Pulmonary artery endothelial cell (primary cell): ENCODE measurements at places on chromosomes 2 and 18.

DNA sequence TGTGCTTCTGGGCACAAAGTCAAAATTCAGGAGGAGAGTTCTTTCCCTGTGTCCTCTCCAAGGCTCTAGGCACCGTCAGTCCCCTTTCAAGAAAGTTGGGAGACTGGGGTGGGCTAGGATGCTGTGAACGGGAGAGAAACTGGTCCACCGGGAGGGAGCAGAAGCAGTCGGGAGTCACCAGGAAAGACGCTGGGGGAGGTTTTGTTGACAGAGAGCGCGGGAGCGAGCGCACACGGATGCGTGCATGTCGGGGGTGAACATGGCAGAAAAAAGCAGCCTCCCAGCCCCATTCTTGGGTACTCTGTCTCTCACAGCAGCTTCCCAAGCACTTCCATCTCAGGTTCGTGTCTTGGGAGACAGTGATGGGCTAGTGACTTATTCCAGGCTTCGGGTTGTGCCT lies 97.1 kb upstream of the PXDN start:
- no peak for DNase-seq

- peak; percentile 54 for DNase-seq
These were observed at the start of gene SP100 for GRCh38 chr2:230416061-230416721. TSS of gene SP100 (plus strand) at chr2:230416201. CDS start at chr2:230416297, 96 bp downstream.

- no peak for DNase-seq
These were observed 168.7 kb upstream of the FN1 start for GRCh38 chr2:215604606-215605005.

DNA sequence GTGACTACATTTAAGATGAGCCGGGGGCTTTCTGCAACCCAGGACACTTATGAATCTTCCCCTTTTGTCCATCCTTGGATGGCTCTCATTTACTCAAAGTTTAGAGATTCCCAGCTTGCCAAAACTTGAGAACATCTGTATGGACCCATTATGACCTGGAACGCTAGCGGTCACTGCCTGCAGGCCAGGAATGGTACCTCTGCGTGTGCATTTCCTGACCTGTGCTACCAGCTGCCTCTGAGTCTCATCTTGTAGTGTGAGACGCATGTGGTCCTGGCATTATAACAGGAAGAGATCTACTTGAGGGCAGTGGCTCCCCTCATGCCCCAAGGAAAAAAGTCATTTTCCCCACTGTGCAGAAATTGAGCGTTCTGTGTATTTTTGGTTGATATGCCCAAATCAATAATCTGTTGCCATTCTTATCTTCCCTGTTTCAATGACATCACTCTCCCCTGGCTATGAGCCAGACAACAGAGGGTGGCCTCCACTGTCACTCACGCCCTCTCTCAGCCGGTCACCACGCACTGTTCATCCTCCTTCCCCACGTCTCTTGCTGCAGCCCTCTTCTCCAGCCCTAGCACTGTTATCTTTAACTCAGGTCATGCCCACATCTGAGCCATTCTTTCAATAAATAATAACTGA lies 28.5 kb upstream of the NPAS2 start:
- DNase-seq = no peak

GRCh38 chr2:173086518-173087213 lies 11.0 kb downstream of the MAP3K20 start:
- DNase-seq = no peak

DNA sequence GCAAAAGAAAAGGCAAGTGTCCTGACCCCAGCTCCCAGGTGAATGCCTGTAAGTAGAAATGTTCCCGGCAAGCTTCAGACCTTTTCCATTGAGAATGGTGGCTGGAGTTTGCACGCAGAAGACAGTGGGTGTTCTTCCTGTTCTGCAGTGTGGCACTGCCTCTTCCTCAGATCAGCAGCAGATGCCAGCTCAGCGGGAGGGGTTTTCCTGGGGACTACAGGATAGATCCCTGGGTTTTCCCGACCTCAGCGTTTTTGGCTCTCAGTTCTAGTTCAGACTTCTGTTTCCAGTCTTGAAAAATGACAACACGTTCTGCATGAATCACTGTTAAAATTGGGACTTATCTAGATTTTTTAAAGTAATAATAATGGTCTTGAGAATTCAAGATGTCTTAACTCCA lies 39.2 kb downstream of the GRHL1 start:
- DNase-seq = no peak

GRCh38 chr2:181198183-181198864 lies 217.9 kb downstream of the UBE2E3 start:
- no peak for DNase-seq
